Fibroblast of lung (primary cell): ENCODE measurements at places on chromosomes 12 and 14.

GRCh38 chr12:56172839-56173238 lies 14.7 kb downstream of the MYL6 start:
- H3K4me3 ChIP-seq: no peak overlapping the region
- no peaks in the 10 kb centered on the region for H3K4me1 ChIP-seq
- peaks cover 26% of the 10 kb centered on the region for H3K36me3 ChIP-seq
- no peak for DNase-seq
- H3K27me3 ChIP-seq: no peaks in the 10 kb centered on the region

DNA sequence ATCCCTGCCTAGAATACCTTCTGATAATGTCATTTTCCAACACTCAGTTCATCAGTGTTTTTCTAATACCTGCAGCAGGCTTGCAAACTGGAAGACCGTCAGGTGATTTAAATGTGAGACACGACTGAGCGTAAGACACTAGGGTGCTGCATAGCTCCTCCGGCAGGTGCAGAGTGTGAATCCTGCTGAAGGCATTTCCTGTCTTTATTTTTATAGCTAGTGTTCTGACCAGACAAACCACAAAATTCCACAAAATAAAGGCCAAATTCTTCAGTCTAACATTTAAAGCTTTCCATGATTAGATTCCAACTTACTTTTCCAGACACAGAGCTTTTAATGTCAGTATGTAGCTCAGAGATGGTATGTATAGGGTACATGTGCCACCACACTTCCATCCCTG lies 70.7 kb downstream of the BBS10 start:
- peak overlapping the region; percentile 64 for H3K27ac ChIP-seq
- peak; percentile 95 for DNase-seq
- H3K4me1 ChIP-seq: peaks cover 37% of the 10 kb centered on the region
- no peaks in the 10 kb centered on the region for H3K27me3 ChIP-seq

- H3K4me1 ChIP-seq: no peaks in the 10 kb centered on the region
- no peaks in the 10 kb centered on the region for H3K36me3 ChIP-seq
- no peak for DNase-seq
- H3K27ac ChIP-seq: no peak overlapping the region
- H3K27me3 ChIP-seq: peaks cover 6% of the 10 kb centered on the region
Measured at GRCh38 chr14:101709533-101709881, 52.0 kb upstream of the PPP2R5C start.

GRCh38 chr12:111171345-111171744 lies 197.6 kb downstream of the PHETA1 start:
- no peak overlapping the region for H3K4me3 ChIP-seq
- no peaks in the 10 kb centered on the region for H3K4me1 ChIP-seq
- DNase-seq: no peak
- peaks cover 3% of the 10 kb centered on the region for H3K27me3 ChIP-seq
- no peak overlapping the region for H3K27ac ChIP-seq
- no peaks in the 10 kb centered on the region for H3K36me3 ChIP-seq

DNA sequence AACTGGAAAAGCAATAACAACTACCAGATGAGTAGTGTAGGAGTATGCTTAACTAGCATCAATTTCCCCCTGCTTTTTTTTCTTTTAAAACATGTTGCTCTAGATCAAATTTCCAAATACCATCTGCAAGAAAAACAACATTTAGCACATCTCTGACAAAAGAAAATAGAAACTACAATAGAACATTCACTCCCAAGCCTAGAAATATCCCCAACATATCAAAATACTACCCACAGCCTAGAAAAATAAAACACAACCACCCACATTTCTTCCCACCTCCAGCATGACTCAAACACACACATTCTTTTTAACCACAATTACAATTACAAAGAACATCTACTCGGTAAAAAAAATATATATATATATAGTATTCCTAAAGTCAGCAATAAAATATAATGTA lies 120.0 kb downstream of the PPFIA2 start:
- no peaks in the 10 kb centered on the region for H3K4me1 ChIP-seq
- H3K4me3 ChIP-seq: no peak overlapping the region
- DNase-seq: no peak
- no peaks in the 10 kb centered on the region for H3K36me3 ChIP-seq
- no peak overlapping the region for H3K27ac ChIP-seq

DNA sequence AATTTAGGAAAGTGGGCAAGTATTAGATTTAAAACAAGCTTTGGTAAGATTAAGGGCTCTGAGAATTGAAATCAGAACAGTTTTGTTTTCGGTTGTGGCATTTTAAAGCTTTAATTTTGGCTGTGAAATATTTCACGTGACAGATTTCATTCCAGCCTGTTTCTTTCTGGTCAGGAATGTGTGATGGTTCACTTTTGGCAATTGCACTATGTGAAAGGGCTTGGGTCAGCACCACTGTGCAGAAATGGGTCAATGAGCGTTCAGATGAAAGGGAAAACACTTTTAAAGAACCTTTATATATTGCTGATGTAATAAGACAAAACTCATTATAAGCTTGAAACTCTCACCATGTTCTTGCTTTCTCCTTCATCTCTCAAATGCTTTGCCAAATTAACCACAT lies 17.1 kb downstream of the NUBPL start:
- DNase-seq: no peak
- H3K36me3 ChIP-seq: no peaks in the 10 kb centered on the region
- no peak overlapping the region for H3K4me3 ChIP-seq
- no peaks in the 10 kb centered on the region for H3K27me3 ChIP-seq
- H3K4me1 ChIP-seq: no peaks in the 10 kb centered on the region
- no peak overlapping the region for H3K27ac ChIP-seq

DNA sequence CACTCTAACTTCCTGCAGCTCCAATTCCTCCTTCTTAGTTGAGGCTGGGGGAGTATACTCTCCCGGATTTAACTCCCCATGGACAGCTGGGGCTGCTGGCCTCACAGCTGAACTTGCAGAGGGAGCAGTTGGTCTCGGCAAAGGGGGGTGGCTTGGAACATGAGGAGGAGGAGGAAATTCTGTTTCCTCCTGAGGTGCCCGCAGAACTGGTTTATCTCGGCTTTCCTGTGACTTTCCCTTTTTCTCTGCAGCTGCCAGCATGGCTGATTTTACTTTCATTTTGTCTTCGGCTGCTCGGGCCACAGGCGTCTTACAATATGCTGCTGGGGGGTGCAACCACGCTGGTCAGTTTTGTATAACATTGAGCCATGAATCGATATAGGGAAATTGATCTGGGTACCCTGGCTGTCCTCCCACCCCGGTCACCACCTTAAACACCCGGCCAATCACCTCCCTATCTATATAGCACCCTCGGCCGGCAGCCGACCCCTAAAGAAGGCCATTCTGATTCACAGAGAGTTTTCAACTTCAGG lies 1317.6 kb downstream of the TMEM121 start:
- no peak overlapping the region for H3K27ac ChIP-seq
- H3K36me3 ChIP-seq: no peaks in the 10 kb centered on the region
- DNase-seq: no peak
- H3K4me3 ChIP-seq: no peak overlapping the region
- H3K4me1 ChIP-seq: no peaks in the 10 kb centered on the region
- no peaks in the 10 kb centered on the region for H3K27me3 ChIP-seq

DNA sequence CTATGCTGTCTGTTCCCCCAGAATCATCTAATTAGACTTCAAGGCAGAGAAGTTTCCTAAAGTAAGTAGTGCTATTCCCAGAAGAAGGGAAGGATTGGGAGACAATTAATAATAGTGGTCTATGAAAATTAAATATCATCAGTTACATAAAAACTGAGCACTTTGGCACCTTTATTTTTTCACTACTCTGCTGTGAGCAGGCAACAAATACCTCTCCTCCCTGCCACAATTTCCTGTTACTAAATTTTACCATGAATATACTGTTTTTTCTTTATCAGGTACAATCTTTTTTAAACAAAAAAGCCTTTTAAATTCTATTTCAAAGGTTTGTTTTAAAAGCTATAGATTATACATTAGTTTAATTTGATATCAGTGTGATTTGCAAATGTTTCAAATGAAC lies 29.4 kb upstream of the KRAS start:
- no peak overlapping the region for H3K4me3 ChIP-seq
- H3K27me3 ChIP-seq: no peaks in the 10 kb centered on the region
- H3K4me1 ChIP-seq: peaks cover 3% of the 10 kb centered on the region

DNA sequence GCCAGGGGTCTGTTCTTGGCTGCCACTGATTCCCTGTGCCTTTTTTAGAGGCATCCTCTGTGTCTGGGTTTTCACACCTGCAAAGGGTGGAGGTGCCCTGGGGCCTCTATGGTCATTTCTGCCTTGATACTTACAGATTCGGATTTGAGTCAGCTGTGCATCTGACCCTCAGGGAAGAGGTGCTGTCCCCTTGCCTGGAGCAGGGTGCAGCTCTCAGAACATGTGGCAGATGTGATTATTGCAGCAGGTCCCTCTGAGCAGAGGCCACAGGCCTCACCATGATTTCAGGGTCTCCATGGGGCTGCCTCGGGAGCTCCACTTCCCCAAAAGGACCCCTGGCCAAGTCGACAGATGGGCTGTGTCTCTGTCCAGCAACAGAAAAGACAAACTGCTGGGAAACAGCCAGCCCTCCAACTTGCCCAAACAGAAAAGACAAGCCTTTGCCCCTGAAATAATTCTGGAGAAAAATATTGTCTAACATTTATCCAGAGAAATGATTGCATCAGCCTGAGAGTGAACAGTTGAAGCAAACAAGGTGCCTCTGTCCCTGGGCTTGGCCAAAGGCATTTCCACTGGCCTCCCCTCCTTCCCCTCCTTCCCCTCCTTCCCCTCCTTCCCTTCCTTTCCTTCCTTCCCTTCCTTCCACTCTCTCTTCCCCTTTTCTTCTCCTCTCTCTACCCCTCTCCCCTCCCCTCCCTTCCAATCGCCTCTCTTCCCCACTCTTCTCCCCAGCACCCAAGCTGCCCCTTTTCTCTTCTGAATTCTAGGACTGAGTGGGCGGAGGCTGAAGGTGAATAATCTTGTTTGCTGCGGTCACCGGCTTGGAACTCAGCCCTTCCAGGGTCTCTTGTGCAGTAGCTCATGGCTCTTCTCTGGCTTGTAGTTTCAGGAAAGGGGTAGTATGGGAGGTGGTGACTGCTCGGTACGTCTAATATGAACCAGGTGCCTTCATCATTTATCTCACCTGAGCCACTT lies 676 bp downstream of the SERPINA3 start:
- no peaks in the 10 kb centered on the region for H3K4me1 ChIP-seq
- no peaks in the 10 kb centered on the region for H3K36me3 ChIP-seq
- DNase-seq: peak; percentile 81
- no peak overlapping the region for H3K27ac ChIP-seq
- no peak overlapping the region for H3K4me3 ChIP-seq

GRCh38 chr12:1564067-1564466 lies 30.3 kb downstream of the FBXL14 start:
- H3K27ac ChIP-seq: no peak overlapping the region
- no peaks in the 10 kb centered on the region for H3K4me1 ChIP-seq
- H3K36me3 ChIP-seq: peaks cover 6% of the 10 kb centered on the region
- H3K27me3 ChIP-seq: no peaks in the 10 kb centered on the region
- DNase-seq: no peak
- no peak overlapping the region for H3K4me3 ChIP-seq

- H3K4me1 ChIP-seq: no peaks in the 10 kb centered on the region
- no peaks in the 10 kb centered on the region for H3K27me3 ChIP-seq
- H3K27ac ChIP-seq: no peak overlapping the region
- no peak overlapping the region for H3K4me3 ChIP-seq
- no peak for DNase-seq
- H3K36me3 ChIP-seq: no peaks in the 10 kb centered on the region
Measured at GRCh38 chr14:104443391-104444158, 136.0 kb upstream of the C14orf180 start.

- no peak overlapping the region for H3K27ac ChIP-seq
- no peaks in the 10 kb centered on the region for H3K27me3 ChIP-seq
- no peak overlapping the region for H3K4me3 ChIP-seq
- peak; percentile 21 for DNase-seq
Measured at GRCh38 chr12:75714462-75715322, 203.3 kb upstream of the KRR1 start.
